ENCODE measurements at places on chromosomes 12 and 14.

DNA sequence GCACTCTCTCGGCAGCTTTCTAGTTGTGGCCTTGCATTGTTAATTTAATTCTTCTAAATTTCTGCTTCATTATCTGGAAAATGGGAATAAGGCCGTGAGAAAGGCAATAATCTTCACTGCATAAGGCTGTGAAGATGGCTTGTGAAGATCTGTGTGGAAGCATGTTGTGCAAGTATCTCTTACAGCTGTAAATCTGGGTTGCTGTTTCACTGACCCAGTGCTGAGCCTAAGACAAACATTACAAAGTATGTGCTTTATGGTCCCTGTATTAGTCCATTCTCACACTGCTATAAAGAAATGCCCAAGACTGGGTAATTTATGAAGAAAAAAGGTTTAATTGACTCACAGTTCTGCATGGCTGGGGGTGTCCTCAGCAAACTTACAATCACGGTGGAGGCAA is 101.0 kb upstream of the PTPRR start:
- DNase-seq, result no peak

DNA sequence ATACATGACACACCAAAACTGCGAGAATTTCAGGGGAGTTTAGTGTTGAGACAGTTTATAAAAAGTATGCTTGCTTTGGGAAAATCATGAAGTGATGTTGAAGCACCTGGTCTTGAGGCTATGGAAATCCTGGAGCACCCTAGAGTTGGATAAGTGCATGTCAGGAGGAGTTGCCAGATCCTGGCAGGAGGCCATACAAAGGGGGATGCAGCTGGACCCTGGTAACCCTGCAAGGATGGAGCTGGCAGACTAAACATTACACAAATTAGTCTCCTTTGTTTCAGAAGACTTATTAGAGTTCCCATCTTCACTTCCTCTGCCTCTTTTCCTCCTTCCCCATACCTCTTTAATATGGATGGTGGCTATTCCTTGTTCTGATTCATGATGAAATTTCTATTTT is 907.0 kb downstream of the BCL11B start:
- DNase-seq, result no peak

- no peak for DNase-seq
These were observed 6.9 kb upstream of the AVIL start for GRCh38 chr12:57825451-57825850.

DNA sequence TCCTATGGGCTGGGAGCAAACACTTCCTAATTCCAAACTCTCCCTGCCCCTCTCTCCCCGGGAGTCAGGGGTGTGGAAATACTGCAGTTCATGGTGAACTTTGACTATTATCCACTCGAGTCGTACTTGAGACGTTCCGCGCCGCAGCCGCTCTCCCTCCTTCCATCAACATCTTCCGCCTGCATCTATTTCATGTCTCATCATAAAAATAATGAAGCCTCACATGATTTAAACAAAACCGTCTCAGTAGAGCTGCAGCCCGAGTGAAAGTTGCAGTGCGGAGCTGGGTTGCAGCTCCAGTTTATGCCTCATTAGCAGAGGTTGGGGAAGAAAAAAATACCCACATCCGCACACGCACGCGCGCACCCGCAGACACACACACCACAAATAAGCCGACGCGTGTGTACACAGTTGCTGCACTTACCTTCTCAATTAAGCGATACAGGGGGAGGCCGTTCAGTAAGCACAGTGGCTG is 283 bp downstream of the LMO3 start:
- DNase-seq, result no peak

DNA sequence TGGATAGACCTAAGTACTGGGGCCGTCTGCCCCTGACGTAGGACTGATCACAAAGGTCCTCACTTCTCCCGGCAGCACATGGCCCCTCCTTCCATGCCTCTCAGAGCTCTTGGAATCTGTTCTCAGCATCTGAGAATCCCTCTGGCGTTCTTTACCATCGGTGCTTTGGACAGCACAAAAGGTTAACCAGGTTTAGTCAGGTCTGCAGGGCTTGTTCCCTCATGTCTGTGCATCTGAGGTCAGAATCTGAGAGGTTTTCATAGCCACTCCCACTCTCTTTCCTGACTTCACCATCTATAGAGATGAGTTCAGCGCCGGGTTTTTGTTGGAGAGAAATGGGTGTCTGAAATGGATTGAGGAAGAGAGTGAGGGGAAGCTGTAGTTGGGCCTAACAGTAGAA is 130.0 kb upstream of the ARHGAP5 start:
- no peak for DNase-seq

DNA sequence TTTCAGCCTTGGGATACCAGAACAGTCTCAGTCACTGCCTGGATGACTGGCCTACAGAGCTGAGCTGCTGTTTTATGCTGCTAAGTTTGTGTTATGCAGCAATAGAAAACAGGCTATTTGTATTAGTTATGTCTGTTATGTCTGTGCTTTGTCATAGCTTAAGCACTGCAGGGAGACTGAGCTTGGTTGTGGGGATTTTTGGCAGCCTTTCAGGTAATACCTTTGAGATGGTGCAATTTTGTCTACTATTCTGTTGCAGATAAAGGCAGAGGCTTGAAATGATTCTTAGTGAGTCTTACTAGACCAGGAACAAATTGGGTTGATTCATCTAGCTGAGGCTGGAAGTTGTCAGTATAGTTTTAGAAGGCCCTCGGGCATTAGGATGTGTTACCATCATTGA is 201.3 kb upstream of the RBM19 start:
- DNase-seq, result peak; percentile 73

DNA sequence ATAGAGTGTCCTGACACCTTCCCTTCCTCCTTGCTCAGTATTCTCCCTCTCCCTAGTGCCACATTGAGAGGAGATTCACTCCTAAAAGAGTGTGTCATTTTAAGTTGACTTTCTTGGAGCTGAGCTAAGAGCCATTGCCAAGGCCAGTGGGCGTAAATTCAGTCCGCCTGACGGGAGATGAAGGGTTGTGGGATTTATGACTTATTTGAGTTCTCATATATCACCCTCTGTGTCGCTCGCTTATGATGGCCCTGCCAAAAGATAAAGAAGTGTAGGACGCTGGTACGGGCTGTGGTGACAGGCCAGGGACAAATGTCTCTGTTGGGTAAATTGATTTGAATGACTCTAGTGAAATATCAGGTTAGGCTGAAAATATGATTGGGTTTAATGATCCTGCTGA is 867.4 kb downstream of the NRXN3 start:
- DNase-seq, result no peak

DNA sequence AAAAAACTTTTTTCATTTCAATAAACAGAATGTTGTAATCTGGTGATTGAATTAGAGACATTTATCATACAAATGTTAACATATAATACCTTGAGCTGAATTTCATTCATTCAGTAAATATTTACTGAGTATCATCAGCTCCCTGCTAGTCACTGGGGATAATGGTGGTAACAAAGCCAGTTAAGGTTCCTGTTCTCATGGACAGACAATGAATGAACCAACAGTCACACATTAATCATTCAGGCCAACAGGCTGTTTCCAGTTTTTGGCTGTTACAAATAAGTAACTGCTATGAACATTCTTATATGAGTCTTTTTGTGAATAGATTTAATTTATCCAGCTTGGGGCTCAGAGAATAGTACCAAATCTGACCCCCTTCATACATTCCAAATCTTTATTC is 13.5 kb downstream of the EXD2 start:
- no peak for DNase-seq

DNA sequence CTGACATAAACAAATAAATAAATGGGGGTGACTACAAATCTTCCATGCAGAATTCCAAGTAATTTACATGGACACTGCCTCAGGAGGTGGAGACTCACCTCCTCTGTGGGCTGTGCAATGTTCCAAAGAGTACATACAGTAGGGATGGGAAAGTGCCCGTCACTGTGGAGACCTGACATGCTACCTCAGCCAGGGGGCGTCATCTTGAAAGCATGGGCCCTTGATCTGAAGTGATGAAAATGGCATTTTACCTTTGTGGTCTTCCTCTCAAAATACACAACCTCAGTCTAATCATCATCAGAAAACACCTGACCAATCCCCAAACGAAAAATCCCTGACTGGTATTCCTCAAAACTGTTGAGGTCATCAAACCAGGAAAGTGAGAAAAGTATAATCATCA is 48.4 kb downstream of the ANAPC7 start:
- DNase-seq, result peak; percentile 14

- DNase-seq, result peak; percentile 65
These were observed 101.0 kb upstream of the GZMB start for GRCh38 chr14:24734917-24735500.

DNA sequence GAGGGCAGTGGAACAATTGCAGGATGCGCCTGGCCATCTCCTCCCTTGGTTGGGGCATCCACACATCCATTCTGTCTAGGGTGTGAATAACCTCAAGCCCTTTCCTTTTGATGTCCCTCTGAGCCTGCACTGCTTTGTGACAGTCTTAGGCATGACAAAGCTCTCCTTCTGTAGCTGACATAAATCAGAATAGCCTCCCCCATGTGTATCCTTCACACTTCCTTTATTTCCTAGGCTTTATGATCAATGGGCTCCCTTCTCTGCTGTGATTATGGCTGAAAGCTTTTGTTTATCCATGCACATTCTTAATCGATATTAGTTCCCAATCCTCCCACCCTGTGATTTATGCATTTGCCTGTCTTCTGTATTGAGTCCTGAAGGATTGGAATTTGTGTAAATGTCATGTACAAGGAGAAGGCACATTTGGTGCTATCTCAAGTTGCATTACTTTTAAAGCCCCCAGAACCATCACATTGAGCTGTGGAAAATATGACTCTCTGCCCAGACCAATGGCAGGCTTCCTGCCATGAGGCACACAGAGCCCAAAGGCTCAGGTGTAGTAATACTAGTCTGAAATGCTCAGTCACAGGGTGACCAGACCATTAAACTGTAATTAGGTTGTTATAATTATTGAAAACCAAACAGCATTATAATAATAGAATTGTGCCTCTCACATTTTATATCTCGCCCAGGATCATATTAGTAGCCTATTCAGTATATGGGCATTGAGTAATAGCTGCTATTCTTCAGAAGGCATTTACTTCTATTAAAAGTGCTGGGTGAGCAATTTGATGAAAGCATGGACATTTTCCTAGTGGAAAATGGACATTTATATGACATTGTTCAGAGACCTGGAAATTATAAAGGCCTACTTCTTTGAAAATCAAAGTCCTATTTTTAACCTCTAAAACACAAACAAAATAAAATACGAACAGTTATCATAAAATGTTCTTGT is 14.0 kb downstream of the EMP1 start:
- DNase-seq, result no peak

Data from fibroblast of skin of right quadriceps (primary cell).